Stimulated activated CD4-positive, alpha-beta T cell treated with anti-CD3 and anti-CD28 coated beads, TNF-alpha, amount 100 ng/mL, for 24 hours (primary cell): ENCODE measurements at places on chromosomes 4 and X.

DNA sequence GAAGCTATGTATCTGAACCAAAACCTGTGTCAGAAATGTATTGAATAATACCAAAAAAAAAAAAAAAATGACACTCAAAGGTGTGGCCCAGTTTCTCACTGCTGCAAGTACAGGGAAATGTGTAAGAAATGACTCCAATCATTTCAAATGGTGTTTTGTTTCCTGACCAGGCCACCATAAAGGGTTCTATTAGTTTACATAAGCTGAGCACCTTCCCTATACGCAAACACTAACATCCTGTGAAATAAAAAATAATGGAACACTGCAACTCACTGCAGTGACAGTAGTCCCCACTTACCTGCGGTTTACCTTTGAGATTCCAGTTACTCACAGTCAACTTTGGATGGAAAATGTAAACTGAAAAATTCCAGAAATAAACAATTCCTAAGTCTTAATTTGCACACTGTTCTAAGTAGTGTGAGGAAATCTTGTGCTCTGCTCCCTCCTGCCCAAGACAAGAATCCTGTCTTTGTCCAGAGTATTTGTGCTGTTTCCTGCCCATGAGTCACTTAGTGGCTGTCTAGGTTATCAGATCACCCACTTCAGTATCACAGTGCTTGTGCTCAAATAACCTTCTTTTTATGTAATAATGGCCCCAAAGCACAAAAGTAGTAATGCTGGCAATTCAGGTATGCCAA is 265.3 kb downstream of the RCHY1 start:
- no peak for DNase-seq

GRCh38 chrX:53227224-53227765 is 2.3 kb upstream of the KDM5C start:
- DNase-seq: no peak

GRCh38 chr4:68909385-68909784 is 42.2 kb downstream of the UGT2A3 start:
- no peak for DNase-seq

- DNase-seq: peak; percentile 18
Observed at GRCh38 chrX:149286940-149287349, 218.2 kb downstream of the IDS start.

DNA sequence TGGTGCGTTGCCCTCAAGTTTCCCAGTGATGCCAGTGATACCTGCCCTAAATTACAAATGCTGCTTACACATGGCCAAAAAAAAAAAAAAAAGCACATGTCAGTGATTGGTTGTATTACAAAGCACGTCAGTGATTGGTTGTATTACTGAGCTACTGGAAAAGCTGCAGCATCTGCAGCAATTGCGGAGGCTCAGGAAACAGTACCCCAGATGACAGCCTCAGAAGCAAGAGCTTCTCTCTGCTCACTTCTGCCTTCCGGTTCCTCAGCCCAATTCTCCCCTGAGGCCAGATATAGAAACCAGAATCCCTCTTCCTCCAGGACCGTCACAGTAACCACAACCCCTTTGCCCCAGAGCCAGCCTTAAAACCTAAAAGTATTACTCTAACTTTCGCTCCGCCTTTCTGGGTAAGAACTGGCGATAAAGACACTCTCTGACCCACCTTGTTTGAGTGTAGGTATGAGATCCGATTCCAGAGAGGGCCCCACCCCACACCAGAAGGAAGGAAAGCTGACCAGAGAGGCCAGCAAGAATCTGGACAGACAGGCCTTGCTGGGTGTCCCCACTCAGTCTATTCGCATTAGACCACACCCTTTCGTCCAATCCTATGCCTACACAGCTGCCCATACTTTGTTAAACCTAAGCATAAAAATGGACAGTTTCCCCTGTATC is 85.0 kb upstream of the SORBS2 start:
- no peak for DNase-seq

DNA sequence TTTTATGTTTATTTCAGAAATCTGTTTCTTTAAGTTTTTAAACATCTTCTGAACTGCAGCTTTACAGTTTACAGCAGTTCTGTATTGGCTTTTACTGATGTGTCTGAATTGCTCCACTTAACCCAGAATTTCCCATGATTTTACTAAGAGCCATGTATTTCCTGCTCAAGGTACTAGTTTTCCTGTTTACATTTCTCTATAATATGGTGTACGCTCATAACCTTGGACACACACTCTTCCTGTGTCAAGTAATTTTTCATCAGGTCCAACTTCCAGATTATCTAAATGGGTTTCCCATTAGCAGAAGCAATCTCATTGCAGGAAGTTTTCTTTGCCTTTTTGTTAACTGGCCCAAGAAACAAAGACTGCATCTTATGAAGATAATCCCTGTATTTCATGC is 12.3 kb downstream of the ELF2 start:
- no peak for DNase-seq

DNA sequence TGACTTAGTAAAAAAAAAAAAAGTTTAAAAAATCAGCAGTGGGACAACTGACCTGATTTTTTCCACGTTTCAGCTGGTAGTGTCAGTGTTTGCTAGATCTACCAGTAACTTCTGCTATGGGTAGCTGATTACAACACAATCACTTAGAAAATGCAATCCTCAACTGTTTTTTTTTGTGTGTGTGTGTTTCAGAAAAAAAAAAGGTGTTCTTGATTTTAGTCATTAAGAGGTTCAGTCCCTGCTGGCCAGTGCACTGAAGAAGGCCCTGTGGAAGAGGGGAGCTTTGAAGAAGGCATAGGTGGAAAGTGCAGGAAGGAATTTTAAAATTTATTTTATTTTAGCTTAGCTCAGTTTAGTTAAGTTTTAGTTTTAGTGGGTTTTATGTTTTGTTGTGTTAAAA is 46.9 kb downstream of the SH2D1A start:
- DNase-seq: no peak

- no peak for DNase-seq
Observed at GRCh38 chr4:86508436-86508835, 85.7 kb upstream of the PTPN13 start.

GRCh38 chr4:104693601-104694201 is 199.0 kb upstream of the CXXC4 start:
- DNase-seq: no peak

GRCh38 chrX:81229901-81230300 is 28.0 kb downstream of the SH3BGRL start:
- DNase-seq: no peak

DNA sequence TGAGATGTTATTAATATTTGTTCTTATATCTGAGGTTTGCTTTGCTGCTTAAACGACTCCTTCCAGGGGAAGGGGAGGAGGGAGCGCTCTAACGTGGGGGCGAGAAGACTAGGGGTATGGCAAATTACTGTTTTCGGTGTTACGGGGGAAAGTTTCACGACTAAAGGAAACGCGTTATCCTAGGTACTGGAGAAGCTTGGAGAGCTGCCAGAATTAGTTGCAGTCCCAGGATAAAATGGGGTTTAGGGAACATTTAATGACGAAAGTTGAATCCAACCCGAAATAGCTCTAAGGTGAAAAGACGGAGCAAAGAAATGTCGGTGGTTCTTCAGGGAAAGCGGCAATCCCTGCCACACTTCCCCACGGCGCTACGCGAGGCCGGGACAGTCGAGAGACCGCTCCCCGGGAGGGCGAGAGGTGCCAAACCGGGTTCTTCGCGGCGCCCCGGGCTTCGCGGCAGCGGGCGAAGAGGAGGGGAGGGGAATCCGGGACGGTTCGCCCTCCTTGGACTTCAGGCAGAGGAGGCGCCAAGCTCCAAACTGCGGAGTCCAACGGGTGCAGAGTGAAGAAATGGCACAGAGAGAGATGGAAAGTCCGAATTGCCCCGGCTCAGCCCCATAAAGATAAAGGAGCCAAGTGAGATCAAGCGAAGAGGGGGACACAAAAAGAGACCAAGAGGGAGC is 724 bp downstream of the THOC2 start:
- DNase-seq: peak; percentile 2

GRCh38 chr4:152983774-152984411 is 47.8 kb downstream of the FHDC1 start:
- no peak for DNase-seq

DNA sequence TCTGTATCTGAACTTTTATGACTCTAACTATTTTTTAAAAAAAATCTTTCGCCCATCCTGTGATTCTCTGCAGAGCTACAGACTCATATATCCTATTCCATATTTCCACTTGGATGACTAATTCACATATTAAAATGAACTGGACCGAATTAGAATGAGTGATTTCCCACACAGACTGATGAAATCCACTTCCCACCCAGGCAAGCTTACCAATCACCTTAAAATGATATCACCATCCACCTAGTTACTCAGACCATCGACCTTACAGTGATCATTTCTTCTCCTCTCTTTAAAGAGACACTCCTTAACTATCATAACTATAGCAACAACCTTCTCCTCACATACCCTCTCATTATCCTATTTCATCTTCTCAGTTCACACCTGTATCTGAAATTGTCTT is 34.1 kb upstream of the GUCY1B1 start:
- DNase-seq: no peak

- no peak for DNase-seq
Observed at GRCh38 chrX:12443534-12444098, 305.3 kb downstream of the FRMPD4 start.

DNA sequence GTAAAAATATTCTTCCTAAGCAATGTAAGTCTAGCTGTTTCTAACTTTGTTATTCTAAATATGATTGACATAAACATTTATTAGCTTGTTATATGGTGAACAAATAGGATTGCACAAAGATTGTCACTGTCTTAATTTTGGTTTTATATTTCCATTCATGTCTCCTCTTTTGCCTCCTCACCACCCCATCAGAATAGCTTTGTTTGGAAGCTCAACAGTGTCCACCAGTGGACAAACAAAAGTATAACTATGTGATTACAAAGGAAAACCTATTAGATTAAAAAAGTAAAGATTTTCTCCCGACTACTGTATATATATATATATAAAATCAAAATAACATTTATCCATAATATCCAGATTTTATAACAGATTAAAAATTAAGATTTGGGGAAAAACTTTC is 468.2 kb downstream of the ZIC3 start:
- DNase-seq: no peak

GRCh38 chr4:71648448-71648847 is 135.4 kb downstream of the GC start:
- DNase-seq: no peak

- no peak for DNase-seq
Observed at GRCh38 chrX:10048076-10048475, 80.9 kb downstream of the CLDN34 start.

GRCh38 chr4:144208074-144208473 is 67.6 kb upstream of the GYPA start:
- no peak for DNase-seq

GRCh38 chr4:142817442-142817841 is 28.7 kb downstream of the INPP4B start:
- DNase-seq: peak; percentile 17

DNA sequence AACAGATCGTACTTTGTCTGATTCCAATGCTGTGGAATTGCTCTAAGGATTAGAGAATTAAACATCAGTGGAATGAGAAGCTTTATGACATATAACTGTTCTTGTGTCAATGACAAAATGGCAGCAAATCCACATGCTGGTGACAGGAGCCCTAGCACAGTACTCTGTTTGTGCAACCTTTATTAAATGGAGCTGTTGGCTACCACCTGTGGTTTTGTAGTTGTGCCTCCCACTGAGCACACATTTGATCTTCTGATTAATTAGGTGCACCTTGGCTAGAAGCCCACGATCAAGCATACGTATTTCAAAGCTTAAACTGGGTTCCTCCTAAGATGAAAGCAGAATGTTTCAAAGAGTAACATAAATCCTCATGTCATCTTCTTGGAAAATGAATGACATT is 394.0 kb upstream of the IGFBP7 start:
- no peak for DNase-seq

DNA sequence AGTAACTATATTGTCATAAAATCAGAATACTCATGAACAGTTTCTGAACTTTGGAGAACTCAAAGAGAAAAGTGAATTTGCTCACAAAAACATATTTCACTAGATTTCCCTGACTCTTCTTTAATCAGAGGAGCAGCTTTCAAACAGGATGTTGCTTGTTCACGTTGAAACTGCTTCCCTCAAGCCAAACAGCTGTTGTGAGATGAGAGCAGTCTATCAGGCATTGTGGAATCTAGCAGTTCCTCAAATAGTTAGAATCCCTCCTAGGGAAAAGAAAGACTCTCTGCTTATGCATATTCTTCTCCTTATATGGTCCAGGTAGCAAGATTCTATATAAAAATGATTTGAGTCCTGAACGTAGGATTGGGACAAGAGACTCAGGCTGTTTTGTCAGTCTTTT is 1012.1 kb downstream of the FAM133A start:
- no peak for DNase-seq

- no peak for DNase-seq
Observed at GRCh38 chr4:44931720-44932119, 205.4 kb upstream of the GNPDA2 start.

- no peak for DNase-seq
Observed at GRCh38 chr4:75708218-75708691, 16.1 kb upstream of the USO1 start.

GRCh38 chr4:7356667-7357310 is 77.9 kb downstream of the PSAPL1 start:
- no peak for DNase-seq

- DNase-seq: no peak
Observed at GRCh38 chrX:111035256-111035655, 60.7 kb upstream of the PAK3 start.

DNA sequence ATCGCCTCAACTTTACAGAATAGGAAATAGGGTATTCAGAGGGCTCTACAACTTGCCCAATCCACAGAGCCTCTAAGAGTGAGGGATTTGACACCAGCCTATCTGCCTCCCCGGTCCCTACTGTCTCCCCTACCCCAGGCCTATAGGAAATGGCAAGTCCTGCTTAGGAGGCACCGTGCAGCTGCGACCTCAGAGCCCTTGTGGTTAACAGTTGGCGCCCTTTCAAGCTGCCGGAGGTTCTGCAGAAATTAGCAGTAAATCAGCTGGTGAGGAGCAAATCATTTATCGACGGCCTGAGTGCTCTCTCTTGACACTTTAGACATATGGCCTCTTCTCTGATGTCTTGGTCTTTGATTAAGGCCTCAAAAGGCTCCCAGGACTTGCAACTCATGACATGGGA is 96.9 kb downstream of the CLNK start:
- DNase-seq: no peak

DNA sequence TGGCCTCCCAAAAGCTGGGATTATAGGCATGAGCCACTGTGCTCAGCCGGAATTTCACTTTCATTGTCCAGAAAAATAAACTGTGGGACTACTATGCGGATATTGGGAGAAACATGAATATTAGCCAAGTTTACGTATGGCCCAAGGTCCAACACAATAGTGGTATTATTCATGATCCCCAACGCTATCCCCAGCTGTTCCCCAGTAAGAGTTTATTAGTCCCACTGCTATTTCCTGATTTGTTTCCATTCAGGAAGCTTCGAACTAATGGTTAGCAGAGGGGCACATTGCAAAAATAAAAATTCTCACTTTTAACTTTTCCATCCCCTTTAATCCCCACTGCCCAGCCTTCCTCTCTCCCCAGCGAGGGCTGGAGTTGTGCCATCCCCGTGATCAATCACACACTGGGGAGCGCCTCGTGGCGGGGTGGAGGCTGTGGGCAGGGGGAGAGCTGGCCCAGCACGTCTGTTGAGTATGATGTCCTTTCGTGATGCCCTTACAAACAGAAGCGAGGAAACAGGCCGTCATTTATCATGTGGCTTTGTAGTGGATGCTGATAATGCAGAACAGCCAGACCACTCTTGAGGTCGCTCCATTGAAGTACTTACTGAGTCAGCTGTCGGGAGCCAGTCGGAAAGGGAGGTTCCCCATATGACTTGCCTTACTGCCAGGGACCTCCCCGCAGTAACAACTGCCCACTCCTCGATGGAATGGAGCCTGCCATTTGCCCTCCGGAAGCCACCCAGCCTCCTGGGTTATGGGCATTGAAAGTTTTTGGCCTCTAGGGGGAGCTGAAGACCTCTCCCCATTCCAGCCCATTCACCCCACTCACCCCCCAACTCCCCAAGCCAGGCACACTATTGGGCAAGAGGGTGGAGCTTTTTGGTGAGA is 117.0 kb downstream of the KDR start:
- no peak for DNase-seq
